Cerebellar nuclear complex (tissue), 1 donor: ENCODE measurements at places on chromosomes 1 and 21.

DNA sequence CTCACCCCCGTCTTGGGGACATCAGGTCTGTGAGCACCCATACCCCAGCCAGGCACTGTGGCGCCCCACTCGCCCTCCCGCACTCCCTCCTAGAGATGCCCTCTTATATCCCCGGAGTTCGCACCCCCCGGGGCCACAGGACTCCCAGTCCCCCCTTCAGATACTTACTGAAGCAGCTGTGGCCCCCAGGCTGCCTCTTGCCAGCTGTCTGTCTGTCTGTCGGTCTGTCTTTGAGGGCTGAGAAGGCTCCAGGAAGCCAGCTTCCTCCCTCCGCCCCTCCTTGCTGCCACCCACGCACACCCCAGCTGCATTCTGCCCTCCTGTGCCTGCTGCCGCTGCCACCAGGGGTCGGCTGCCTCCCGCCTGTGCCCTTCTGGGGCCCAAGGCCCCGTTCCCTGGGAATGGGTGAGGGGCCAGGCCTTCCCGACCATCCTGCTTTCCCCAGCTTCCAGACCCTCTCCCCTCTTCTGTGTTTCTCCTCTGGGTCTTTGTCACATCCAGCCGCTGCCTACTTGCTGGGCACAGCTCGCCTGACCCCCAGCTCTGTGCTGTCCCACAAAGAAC is at the start of gene PTPN7:
Gene PTPN7, minus strand, starts transcription at position 226 of the 564 bp plus-strand sequence. CDS start 1,200 bp downstream, outside the sequence.
- no peak for DNase-seq

DNA sequence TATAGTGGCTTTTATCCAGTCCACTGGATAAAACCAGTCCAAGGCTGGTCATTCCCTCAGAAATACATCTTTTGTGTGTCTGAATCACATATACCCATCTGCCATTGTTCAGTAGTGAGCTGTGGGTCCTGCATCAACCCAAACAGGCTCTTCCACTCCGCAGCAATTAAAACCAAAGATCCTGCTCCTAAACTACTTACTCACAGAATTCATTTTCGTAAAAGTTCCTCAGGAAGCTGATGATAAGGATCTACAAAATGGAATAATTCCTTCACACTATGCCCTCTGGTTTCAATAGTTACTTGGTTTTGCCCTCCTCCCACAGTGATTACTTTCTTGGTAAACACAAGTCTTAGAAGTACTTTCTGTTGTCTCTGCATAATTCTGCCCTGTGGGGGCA is 5.1 kb upstream of the MFSD2A start:
- no peak for DNase-seq

DNA sequence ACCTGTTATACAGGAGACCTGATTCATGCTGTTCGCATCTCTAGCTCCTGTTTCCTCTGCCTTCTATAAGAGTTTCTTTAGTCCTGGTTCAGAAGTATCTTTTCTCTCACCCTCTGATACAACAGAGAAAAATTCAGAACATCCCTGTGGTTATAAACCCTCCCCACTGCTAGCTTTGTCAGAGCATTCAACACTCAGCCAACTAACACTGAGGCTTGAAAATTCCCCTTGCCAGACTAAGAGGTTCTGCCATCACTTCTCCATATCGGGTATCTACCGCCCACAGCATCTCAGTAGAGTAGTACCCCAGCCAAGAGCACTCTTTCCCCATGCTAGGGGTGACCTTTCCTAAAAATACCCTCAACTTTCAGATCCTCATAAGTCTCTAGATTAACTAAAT is 19.6 kb upstream of the PIK3R3 start:
- DNase-seq: no peak

DNA sequence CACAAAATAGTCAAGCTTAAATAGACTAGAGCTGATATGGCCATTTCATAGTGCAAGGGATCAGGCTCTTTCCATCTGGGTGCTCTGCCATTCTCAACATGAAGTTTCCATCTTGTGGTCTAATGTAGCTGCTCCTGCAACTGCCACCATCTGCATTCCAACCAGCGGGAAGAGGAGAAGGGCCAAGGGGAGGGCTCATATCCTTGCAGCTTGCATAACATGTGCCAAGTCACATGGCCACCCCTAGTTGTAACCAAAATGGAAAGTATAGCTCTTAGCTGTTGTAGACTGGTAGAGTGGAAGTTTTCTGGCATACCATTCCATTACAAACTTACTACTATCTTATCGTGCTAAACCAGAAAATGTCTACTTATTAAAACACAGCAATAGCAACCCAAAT is 38.9 kb upstream of the IVNS1ABP start:
- DNase-seq: no peak

GRCh38 chr1:111006556-111006955 is 42.8 kb upstream of the LRIF1 start:
- DNase-seq: no peak

- DNase-seq: no peak
Measured at GRCh38 chr21:17682924-17683323, 70.2 kb upstream of the BTG3 start.

DNA sequence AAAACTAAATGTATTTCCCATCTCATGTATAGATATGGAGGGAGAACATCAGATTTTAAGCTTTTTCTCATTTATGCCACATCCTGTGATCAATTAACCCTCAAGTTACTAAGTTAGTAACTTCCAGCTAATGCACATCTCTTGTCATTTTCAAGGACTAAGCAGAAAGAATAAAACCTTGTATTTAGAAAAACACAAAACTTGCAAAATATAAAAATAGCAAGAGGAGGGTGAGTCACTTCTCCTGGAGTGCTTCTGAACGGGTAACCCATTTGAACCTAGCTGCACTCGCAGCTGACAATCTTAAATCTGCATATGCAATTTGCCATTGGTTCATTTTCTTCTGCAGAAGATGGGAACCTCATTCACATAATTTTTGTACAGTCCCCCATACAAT is 500.5 kb downstream of the SETD4 start:
- DNase-seq: no peak

DNA sequence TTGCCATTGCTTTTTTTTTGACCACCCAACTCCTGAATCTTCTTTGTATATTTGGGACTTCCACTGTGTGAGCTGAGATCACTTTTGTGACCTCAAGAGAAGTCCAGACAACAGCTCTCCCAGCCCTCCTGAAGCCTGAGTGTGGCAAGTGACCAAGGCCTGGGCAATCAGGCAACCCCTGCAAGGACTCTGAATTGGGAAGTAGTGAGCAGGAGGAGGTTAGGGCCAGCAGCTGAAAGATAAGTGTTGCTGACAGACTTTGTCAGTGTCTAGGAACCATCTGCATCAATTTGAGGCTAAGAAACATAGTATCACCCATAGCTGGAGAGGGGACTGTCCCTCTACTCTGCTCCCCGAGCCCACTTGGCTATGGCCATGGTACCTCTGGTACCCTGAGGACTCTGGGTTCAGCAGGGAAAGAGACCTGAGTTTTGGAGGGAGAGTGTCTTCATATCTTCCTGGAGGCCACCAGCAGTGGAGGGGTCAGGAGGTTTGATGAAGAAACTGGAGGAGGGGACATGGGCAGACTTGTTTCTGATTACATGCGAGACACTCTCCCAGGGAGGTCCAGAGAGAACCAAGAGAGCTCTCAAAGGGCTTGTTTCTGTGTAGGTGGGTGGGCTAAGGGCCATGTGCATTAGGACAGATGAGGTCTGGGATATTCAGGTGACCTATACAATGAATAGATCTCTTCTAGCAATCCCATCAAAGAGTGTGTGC is 147.0 kb upstream of the DNAH14 start:
- no peak for DNase-seq
